ENCODE measurements at places on chromosomes 7 and 10. TPM values are rescaled to one million over a fixed set of nuclear protein-coding genes. Genes with fewer than 3 reads are reported as not detected.

ZNF727 gene
- polyA plus RNA-seq: not detected

ELOVL3 gene
- polyA plus RNA-seq: 0.19 TPM

DNA sequence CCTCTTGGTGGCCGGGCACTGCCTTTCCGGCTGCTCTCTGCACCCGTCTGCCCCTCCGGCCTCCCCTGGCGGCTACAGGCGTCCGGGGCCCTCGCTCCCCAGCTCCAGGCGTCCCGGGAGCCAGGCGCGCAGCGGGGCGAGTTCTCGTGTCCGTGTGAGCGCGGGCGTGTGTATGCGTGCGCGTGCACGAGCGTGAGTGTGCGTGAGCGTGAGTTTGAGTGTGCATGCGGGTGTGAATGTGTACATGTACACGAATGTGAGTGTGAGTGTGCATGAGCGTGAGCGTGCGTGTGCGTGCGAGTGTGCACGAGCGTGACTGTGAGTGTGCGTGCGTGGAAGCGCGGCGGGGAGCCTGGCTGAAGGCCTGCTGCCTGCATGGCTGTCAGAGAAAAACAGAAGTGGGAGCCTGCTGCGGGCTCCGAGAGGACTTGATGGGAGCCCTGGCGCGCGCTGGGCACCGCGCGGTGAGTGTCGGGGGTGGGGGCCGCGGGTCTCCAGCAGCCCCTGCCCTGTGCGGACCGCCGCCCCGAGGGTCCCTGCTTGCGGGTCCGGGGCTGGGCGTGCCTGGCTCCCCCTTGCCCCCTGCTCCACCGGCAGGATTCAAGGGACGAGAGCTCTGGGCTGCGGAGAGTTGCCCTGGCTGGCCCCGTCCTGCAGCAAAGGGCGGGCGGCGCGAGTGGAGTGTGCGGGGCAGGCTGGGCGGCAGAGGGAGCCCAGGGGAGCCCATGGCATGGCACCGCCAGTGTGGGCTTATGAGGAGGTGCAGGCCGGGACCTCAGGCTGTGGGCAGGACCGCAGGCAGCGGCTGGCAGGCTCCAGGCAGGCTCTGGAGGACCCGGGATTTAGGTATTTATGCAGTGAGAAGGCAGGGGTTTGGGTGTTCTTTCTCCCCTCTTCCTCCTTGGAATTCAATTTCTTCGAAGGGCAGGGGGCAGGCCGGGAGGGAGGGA, 75.8 kb upstream of the EN2 start:
- DNase-seq: no peak

- no peak for DNase-seq
Measured at GRCh38 chr7:106448992-106449859, 164.4 kb upstream of the NAMPT start.

DNA sequence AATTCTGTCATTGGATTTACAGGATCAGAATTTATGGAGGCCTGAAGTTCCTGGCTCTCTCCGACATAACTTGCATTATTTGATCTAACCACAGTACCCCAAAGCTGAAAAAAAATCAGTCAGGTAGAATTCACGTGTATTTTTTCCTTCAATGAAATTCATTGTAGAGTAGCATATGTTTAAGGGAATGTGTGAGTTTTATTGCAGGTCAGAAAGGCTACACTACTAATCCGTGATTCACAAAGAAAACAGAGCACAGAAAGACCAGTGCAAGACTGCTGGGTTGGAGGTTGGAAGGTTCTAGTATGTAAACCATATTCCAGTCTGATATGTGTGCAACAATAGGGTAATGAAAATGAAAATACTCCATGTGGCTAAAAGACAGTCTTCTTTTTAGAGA, 247.0 kb upstream of the FERD3L start:
- no peak for DNase-seq

DNA sequence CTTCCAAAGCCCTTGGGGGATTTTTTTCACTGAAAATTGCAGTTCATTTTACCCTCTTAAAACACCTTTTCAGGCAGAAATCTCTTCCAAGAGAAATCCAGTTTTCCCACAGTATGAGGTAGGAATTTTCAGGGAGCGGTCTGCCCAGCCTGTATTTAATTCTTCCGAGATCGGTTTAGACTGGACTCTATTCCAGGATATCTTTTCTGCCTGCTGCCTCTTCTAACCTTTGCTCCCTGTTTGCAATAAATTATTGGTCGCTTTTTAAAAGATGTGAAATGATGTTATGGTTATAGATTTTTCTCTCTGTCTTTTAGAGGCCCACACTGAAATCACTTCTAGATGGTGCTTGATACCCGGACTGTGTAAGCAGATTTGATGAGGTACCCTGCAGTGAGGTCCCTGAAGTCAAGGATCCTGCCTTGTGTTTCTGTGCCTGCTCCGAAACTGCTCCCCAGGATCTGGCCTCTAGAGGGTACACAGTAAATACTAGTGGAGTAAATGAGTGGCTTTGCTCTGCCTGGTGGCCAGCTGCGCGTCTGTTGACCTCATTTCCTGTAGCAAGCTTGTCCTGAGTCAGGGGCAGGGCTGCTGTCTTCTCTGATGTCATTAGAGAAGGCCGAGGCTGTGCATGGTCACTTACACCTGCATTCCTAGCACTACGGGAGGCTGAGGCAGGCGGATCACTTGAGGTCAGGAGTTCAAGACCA, 191.6 kb downstream of the FANK1 start:
- no peak for DNase-seq

ANKRD30A gene
- not detected for polyA plus RNA-seq

RPEL1 gene
- 0.13 TPM for polyA plus RNA-seq

DNA sequence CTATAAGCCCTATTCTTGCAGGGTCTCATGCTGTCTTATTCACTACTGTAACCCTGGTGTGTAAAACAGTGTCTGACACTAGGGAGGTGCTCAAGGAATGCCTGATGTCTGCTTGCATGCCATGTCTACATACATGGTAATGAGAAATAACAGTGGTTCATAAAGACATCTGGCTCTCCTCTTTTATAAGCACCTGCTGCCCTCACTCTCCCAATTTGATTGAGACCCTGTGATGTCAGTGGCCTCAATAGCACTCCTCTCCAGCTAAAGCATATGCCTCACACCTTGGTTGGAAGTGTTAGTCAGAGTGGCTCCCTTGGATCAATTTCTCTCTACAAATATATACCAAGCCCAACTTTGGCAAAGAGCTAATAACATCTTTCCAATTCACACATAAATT, 30.6 kb downstream of the ANK3 start:
- no peak for DNase-seq

GRCh38 chr7:102230593-102230992, 56.1 kb upstream of the SH2B2 start:
- no peak for DNase-seq

GRCh38 chr7:43313628-43314378, 201.4 kb downstream of the HECW1 start:
- no peak for DNase-seq

GRCh38 chr7:155797262-155798250, 14.7 kb downstream of the SHH start:
- no peak for DNase-seq

DNA sequence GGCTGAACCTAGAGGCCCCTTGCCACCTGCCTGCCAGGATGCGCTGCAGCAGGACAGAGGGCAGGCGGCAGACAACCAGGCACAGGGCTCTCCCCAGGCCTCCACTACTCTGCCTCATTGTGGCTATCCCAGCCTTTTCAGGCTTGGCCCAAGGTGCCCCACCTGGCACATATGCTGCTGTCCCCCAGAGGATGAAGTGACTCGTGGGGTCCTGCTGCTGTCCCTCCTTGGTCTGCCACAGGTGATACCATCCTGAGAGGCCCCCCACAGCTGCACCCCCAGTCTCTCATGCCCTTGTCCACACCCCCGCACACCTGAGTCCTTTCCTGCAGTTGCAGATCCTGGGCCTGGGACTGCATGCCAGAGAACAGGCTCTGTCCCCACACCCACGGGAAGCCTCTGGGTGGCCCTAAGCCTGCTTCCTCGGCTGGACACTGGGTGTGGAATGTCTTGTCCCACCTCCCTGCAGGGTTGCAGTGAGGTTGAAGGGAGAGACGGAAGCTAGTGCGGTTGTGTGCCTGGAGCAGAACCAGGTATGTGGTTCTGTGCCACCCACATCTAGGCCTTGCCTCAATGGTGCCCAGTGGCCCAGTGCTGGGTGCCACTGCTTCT, 55.3 kb downstream of the RASGEF1A start:
- no peak for DNase-seq

DNA sequence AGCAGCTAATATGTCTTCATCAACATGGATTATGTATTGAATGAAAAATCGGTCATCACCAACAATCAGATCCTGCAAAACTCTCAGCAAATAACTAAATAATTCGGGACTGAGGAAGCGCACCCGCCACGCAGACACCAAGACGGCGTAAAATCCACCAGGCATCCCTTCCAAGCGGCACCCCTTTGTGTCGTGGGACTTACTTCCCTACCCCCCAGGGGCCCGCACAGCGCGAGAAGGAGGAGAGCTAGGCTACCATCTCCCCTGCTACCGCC, 721 bp downstream of the ARL3 start:
- DNase-seq: no peak

GRCh38 chr10:62467527-62467926, 93.4 kb downstream of the ZNF365 start:
- no peak for DNase-seq

ZNF804B gene
- polyA plus RNA-seq: not detected

DNA sequence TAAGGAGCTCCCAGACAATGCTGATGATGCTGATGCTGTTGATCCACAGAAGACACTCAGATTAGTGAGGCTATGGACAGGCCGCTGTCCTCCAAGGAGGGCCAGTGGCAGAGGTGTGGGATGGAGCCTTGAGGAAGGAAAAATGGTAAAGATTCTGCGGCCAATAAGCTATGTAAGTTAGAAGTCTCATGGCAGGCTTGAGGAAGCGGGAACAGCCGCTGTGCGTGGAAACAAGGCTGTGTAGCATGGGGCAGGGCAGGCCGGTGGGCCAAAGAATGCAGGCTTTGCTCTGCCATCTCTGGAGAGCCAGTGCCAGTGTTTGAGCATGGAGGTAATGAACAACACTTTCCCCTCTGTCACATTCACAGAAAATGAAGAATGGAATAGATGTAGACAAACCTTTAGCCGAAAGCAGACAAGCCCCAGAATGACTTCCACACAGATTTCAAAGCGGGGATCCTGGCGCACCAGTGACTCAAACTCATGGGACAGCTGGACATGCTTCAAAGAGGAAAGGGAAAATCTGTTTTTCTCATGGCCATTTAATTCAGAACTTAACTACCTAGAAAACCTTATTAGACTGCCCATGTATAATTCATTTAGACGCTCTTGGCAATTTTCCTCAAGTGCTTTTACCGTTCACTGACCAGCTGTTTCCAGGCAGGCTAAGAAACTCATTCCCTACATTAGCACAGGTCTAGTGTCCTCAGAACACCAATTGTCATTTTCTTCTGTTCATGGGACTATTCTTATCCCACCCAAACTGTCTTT, 16.9 kb upstream of the FIGNL1 start:
- DNase-seq: no peak

DNA sequence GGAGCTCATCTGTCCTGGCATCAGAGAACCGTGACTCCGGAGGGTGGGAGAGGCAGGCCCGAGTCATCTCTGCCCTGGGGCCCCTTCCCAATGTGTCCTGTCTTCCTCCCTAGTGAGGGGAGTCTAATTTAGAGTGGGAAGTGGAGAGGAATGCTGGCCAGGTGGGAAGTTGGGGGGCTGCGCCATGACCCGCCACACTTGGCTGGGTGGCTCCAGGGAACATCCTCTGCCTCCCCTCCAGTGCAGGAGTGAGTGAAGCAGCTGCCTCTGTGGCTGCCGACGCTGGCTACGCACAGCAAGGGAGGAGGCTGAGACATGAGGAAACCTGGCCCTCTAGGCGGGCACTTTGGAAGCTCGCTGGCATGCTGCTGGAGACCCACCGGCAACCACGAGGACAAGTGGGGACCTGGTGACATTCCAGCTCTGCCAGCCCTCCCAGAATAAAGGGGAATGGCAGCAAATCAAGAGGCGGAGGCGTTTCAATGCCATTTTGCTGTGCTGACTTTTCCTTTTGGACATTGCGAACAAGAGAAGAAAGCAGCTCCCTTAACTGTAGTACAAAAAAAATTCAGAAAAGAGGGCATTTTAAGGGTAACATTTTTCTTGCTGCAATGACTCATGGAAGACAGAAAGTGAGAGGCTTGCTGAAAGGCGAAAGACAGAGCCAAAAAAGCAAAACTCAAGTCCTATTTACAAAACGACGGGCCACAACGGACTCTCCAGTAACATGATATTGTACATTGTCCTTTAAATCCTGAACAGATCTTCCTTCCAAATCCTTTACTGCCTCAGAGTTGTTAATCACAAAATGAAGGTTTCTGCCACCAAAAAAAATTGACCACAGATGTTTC, 121.2 kb upstream of the PITRM1 start:
- DNase-seq: no peak

- DNase-seq: no peak
Measured at GRCh38 chr10:97321032-97321803, 2.1 kb downstream of the FRAT1 start.

GRCh38 chr7:28865601-28866144, 92.5 kb downstream of the TRIL start:
- no peak for DNase-seq

DNA sequence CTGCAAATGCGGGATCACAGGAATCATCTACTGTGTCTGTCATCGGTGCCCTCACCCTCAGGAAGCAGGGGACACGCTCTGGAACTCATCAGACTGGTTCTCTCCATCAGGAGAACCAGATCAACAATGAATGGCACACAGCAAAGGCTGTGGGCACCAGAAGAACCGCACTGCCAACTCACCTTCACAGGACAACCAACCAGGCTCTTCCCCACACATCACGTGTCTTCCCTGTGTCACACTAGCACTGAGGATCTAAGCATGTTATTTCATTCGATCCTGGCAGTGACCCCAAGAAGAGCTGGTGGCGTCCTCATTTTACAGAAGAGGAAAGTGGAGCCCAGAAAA, 106.1 kb downstream of the TNS3 start:
- no peak for DNase-seq

DNA sequence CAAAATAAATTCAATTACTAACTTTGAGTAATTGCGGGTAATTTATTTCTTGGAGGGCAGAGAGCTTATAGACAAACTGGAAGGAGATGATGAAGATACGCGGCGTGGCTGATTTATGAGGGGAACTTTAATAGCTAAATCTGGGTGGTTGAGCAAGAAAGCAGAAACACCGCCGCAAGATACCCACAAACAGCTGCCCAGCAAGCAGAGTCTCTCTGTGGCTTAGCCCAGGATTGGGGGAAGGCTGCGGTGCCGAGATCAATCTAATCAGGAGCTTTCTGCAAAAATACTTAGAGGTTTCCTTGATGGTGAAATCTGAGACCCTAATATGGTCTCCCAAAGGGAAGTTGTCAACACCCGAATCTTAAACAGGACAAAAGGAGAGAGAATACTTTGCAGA, 94.9 kb upstream of the MGMT start:
- no peak for DNase-seq

DNA sequence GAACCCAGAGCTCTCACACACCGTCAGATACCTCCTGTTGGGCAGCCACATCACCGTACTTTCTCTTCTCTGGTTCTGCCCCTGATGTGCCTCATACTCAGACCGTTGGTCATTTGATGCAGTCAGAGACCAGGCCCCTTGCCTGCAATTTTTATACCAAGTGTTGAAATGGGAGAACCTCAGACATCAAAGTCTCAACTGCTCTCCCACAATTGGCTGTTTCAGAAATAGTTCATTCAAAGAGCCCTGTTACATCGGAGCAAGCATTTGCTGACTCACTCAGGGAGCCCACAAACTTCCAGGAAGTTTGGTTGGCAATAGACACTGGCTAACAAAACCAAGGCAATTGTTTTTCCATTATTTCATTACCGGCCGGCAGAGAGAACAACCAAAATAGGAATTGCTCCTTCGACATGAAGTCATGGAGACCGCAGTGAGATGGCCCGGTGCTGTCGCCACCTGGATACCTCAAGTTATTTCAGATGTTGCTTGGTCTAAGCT, 33.5 kb upstream of the ADAM12 start:
- no peak for DNase-seq

ST7 gene
- 10.1 TPM for polyA plus RNA-seq

GRCh38 chr10:121681997-121682687, 83.9 kb upstream of the FGFR2 start:
- no peak for DNase-seq

LRRTM3 gene
- polyA plus RNA-seq: 0.33 TPM
